ENCODE measurements at places on chromosomes 5 and 9.

DNA sequence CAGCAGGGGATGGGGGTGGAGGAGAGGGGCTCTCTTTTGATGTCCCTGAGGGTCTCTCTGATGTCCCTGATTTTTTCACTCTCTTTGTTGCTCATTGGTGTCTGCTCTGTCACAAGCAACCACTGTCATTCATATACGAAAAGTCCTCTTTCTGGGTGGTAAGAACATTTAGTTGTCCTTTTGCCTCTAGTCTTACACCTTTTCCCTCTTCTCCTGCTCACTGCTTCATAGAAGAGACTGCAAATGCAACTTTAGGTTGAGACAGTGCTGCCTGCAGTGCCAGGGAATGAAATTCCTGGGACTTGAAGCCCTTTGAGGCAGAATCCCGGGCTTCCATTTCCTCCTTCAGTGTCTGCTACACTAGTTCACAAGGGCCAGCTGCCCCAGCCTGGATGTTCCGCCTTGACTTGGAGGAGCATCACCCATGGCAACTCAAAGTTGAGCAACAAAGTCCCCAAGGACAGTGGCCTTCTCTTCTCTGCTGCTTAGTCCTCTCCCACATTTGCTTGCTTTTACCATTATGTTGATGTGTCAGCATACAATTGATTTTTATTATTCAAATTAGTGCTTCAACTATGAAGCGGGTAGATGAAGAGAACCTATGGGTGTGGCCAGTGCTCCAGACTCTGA, 94.7 kb upstream of the RUSC2 start:
- H3K4me3 ChIP-seq = no peak overlapping the region
- peaks cover 4% of the 10 kb centered on the region for H3K27me3 ChIP-seq

- no peak overlapping the region for H3K27ac ChIP-seq
- H3K4me3 ChIP-seq = no peak overlapping the region
- H3K27me3 ChIP-seq = peaks cover 13% of the 10 kb centered on the region
- H3K36me3 ChIP-seq = peaks cover 4% of the 10 kb centered on the region
- no peak for DNase-seq
Observed at GRCh38 chr5:158922816-158923215, 176.9 kb downstream of the EBF1 start.

- no peak overlapping the region for H3K4me3 ChIP-seq
- peaks cover 10% of the 10 kb centered on the region for H3K36me3 ChIP-seq
- H3K4me1 ChIP-seq = peaks cover 52% of the 10 kb centered on the region
- peak overlapping the region; percentile 14 for H3K27ac ChIP-seq
- DNase-seq = peak; percentile 74
Observed at GRCh38 chr5:58886315-58887207, 303.7 kb downstream of the RAB3C start.

DNA sequence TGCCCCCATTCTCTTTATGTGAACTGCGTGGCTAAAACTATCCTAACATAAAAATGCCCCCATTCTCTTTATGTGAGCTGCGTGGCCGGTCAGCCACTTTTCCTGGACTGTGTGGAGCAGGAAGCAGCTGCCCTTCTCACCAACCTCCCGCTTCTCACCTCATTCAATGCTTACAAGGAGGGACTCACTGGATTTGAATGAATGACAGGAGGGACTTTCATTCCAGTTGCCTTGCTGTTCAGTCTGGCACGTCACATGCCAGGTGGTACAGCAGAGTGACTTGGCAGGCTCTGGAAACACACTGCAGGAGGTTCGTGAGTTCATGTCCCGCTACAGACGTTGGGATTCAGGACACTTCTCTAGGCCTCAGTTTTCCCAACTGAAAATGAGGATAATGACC, 60.2 kb upstream of the NFIL3 start:
- H3K27me3 ChIP-seq = peaks cover 44% of the 10 kb centered on the region
- peaks cover 2% of the 10 kb centered on the region for H3K4me1 ChIP-seq
- DNase-seq = no peak
- H3K27ac ChIP-seq = no peak overlapping the region

DNA sequence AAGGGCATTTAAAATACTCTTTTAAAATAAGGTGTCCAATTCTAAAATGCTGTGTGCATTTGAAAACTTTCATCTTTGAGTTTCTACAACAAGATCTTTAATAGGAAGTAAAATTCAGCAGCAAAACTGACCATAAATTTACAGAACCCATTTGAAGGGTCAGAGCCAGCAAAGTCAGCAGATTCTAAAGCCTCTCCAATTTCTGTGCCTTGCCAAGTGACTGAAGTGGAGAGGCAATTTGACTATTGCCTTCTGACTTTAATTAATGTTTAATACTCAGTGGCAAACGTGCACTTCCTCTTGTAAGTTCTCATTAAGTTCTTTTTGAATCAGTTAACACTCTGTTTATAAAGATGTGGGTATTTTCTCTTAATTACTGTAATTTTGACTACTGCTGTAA, 155.2 kb downstream of the BAAT start:
- no peak overlapping the region for H3K27ac ChIP-seq
- no peaks in the 10 kb centered on the region for H3K36me3 ChIP-seq
- peaks cover 21% of the 10 kb centered on the region for H3K4me1 ChIP-seq
- H3K4me3 ChIP-seq = no peak overlapping the region
- no peaks in the 10 kb centered on the region for H3K27me3 ChIP-seq

GRCh38 chr5:77630114-77630680, 8.3 kb downstream of the OTP start:
- no peaks in the 10 kb centered on the region for H3K36me3 ChIP-seq
- peaks cover 20% of the 10 kb centered on the region for H3K4me1 ChIP-seq
- peak; percentile 67 for DNase-seq
- no peak overlapping the region for H3K27ac ChIP-seq
- peak overlapping the region; percentile 79 for H3K4me3 ChIP-seq
- peaks cover 100% of the 10 kb centered on the region for H3K27me3 ChIP-seq

- H3K36me3 ChIP-seq = peaks cover 16% of the 10 kb centered on the region
- H3K4me1 ChIP-seq = peaks cover 21% of the 10 kb centered on the region
- no peak for DNase-seq
- H3K27me3 ChIP-seq = peaks cover 6% of the 10 kb centered on the region
- no peak overlapping the region for H3K4me3 ChIP-seq
Observed at GRCh38 chr9:136825295-136826187, 16.7 kb upstream of the AJM1 start.

- H3K27me3 ChIP-seq = peaks cover 42% of the 10 kb centered on the region
- H3K4me3 ChIP-seq = no peak overlapping the region
- H3K27ac ChIP-seq = no peak overlapping the region
- no peaks in the 10 kb centered on the region for H3K36me3 ChIP-seq
- no peak for DNase-seq
Observed at GRCh38 chr9:126802318-126803059, 2.4 kb upstream of the ZBTB43 start.

GRCh38 chr5:139888370-139888769, 92.8 kb downstream of the PSD2 start:
- H3K4me3 ChIP-seq = no peak overlapping the region
- H3K4me1 ChIP-seq = peaks cover 6% of the 10 kb centered on the region
- no peaks in the 10 kb centered on the region for H3K36me3 ChIP-seq
- H3K27me3 ChIP-seq = peaks cover 47% of the 10 kb centered on the region
- no peak for DNase-seq

- no peaks in the 10 kb centered on the region for H3K4me1 ChIP-seq
- H3K27me3 ChIP-seq = peaks cover 5% of the 10 kb centered on the region
- no peak overlapping the region for H3K4me3 ChIP-seq
- DNase-seq = no peak
Observed at GRCh38 chr5:162719720-162720119, 652.1 kb downstream of the GABRG2 start.

DNA sequence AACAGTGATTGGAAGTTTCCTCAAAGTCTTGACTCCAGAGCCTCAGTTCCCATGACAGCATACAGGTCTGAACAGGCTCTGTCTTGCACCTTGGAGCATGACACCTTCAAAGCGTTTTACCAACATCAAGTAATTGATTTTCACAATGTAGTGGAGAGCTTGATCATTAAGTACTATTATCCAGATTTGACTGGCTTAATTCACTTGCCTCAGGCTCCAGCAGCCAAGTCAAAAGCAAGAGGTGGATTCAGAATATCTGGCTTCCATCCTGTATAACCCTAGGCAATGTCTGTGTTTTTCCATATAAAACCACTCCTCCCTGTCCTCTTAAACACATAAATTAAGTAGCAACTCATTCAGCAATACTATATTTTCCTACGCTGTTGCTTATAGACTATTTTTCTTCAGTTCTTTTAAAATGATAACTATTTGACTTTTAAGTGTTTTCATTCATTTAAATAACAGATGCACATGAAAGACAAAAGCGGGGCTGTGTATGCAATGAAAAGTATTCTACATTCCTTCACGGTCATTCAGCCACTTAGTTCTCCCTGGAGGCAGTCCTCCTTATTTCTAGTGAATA, 150.8 kb upstream of the RANBP3L start:
- no peaks in the 10 kb centered on the region for H3K4me1 ChIP-seq
- no peak overlapping the region for H3K4me3 ChIP-seq
- no peak for DNase-seq
- no peaks in the 10 kb centered on the region for H3K36me3 ChIP-seq

DNA sequence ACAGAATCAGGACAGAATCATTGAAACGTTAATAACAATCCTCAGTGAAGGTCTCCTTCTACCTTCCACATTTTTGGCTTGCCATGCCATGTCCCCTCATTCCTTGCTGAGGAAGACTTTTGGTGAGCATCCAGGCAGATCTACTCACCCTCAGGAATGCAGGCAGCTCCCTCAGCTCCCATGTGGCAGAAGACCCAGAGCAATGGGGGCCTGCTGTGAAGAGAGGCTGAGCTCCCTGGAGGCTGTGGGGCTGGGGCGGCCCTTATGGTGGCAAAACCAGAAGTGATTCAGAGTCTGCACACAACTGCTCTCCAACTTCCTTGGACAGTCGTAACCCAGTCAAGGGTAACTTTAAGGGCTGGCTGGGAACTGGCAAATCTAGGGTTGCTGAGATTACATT, 247.2 kb upstream of the EFNA5 start:
- no peak overlapping the region for H3K4me3 ChIP-seq
- DNase-seq = no peak
- H3K4me1 ChIP-seq = peaks cover 52% of the 10 kb centered on the region
- H3K27ac ChIP-seq = no peak overlapping the region
- peaks cover 7% of the 10 kb centered on the region for H3K27me3 ChIP-seq

GRCh38 chr5:74332682-74333081, 307.8 kb downstream of the ENC1 start:
- peaks cover 4% of the 10 kb centered on the region for H3K27me3 ChIP-seq
- peaks cover 70% of the 10 kb centered on the region for H3K4me1 ChIP-seq
- no peak for DNase-seq
- no peaks in the 10 kb centered on the region for H3K36me3 ChIP-seq
- no peak overlapping the region for H3K4me3 ChIP-seq

DNA sequence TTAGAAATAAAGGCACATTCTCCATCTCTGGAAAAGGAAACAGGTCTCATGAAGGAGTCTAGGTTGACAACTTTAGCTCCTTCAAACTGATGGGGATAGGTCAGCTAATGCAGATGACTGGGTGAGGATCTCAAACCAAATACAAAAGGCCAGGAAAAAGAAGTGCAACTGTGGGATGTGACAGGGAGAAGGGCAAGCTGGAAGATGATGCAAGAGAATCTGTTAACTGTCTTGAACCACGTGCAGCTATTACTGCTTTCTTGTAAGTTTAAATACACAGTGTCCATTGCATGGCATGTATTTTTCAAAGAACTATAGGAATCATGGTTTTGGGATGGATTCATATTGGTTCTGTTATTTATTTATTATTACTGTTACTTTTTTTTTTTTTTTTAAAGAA, 331.8 kb downstream of the NDUFS4 start:
- H3K4me3 ChIP-seq = no peak overlapping the region
- peaks cover 7% of the 10 kb centered on the region for H3K36me3 ChIP-seq
- H3K27ac ChIP-seq = no peak overlapping the region
- H3K27me3 ChIP-seq = no peaks in the 10 kb centered on the region
- no peak for DNase-seq

GRCh38 chr5:121288781-121289180, 562.9 kb upstream of the FTMT start:
- DNase-seq = no peak
- H3K27me3 ChIP-seq = no peaks in the 10 kb centered on the region
- H3K4me1 ChIP-seq = no peaks in the 10 kb centered on the region
- no peak overlapping the region for H3K27ac ChIP-seq
- no peaks in the 10 kb centered on the region for H3K36me3 ChIP-seq
- H3K4me3 ChIP-seq = no peak overlapping the region

DNA sequence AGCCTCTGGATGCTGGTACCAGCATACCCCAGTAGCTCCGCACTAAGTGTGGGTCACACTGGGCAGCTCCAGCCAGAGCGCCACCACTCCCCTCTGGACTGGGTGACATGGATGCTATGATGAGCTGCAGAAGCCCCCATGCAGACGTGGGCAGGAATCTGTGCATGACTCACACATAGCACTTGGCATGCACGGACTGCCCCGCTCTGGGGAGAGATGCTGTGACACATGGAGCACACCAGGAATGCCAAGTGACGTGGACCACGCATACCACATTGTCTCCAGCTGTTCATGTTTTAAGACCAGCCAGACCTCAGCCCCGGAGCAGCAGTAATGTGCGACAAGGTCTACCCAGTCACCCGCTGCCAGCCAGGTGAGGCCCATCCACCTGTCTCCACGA, 64.1 kb downstream of the SEMA4D start:
- no peaks in the 10 kb centered on the region for H3K27me3 ChIP-seq
- DNase-seq = no peak
- peaks cover 67% of the 10 kb centered on the region for H3K4me1 ChIP-seq
- H3K4me3 ChIP-seq = no peak overlapping the region
- H3K36me3 ChIP-seq = no peaks in the 10 kb centered on the region

GRCh38 chr5:17203329-17204132, 13.9 kb upstream of the BASP1 start:
- H3K27ac ChIP-seq = no peak overlapping the region
- peaks cover 1% of the 10 kb centered on the region for H3K36me3 ChIP-seq
- peaks cover 4% of the 10 kb centered on the region for H3K27me3 ChIP-seq
- peak; percentile 28 for DNase-seq
- no peak overlapping the region for H3K4me3 ChIP-seq

DNA sequence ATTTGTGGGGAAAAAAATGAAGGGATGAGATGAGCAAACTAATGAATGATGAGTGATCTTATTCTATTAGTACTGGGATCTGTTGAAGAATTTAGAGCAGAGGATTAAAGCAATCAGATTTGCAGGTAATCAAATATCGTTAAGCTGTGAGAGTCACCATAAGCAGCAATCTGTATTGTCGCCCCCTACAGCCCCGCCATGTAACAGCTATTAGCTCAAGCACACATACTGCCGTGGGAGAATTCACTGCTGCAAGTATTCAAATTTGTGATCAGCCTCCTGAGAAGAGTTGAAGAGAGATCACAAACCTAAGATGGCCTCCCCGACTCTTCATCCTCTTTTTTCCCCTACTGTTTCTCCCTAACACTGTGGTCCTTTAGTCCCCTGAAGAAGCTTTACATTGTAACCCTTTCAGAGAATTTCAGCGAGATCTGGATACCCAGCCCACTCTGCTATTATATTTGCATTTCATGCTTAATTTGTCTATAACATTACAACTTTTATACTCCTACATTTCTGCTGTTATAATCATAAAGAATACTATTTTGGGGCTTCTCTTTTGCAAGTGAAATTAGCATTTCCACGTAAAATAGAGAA, 28.5 kb upstream of the PHF24 start:
- DNase-seq = peak; percentile 53
- peaks cover 10% of the 10 kb centered on the region for H3K27me3 ChIP-seq
- H3K4me1 ChIP-seq = no peaks in the 10 kb centered on the region
- no peak overlapping the region for H3K4me3 ChIP-seq

All from nephron progenitor cell (in vitro differentiated cells).